ENCODE measurements at places on chromosomes 2 and 18.

DNA sequence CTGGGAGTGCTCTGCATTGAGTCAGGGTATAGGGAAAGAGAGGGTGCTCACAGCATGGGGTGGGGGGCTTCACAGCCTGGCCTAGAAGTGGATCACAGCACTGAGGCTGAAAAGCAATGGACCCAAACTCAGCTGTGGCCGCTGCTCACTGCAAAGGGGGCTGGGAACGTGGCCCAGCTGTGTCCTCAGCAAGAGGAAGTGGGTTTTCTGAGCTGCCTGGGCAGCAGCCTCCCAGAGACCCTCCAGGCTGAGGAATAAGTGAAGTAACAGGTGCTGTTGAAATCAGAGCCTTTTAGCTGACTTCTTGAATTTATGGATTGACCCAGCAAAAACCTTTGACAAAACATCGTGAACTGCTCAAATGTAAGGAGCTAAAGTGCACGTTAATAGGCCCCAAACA is 35.2 kb downstream of the PTGR3 start:
- DNase-seq, result no peak

- DNase-seq, result peak; percentile 25
Observed at GRCh38 chr2:51711766-51712165, 679.8 kb upstream of the NRXN1 start.

DNA sequence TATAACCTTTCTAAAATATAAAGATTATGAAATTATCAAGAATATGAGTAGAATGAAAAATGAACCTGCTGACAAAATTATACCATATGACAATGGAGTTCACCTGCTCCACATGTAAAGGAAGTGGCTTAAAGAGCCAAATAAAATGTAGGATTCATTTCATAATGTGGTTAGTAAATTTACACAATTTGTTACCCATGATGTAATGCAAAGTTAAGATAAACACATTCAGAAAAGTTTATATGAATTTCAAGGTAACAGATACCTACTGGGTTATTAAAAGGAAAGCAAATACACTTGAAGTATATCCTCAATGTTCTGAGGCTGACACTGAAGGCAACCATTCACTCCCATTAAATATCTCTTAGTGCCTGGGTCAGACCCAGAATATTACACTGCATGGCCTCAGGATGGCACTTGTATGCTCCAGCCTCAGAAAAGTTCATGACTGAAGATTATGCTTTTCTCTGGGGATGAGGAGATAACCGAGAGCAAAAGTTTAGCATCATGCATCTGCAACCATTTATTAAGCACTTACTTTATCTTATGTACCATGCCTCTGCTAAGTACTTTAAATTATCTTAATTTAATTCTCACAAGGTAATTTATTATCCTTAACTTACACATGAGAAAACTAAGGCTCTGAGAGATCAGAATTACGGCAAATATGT is 6.2 kb downstream of the STRN start:
- no peak for DNase-seq

GRCh38 chr2:151828143-151828889 is at the start of gene ARL5A:
ARL5A (minus strand) TSS chr2:151828421; CDS start chr2:151828176, 245 bp downstream.
- peak; percentile 98 for DNase-seq

DNA sequence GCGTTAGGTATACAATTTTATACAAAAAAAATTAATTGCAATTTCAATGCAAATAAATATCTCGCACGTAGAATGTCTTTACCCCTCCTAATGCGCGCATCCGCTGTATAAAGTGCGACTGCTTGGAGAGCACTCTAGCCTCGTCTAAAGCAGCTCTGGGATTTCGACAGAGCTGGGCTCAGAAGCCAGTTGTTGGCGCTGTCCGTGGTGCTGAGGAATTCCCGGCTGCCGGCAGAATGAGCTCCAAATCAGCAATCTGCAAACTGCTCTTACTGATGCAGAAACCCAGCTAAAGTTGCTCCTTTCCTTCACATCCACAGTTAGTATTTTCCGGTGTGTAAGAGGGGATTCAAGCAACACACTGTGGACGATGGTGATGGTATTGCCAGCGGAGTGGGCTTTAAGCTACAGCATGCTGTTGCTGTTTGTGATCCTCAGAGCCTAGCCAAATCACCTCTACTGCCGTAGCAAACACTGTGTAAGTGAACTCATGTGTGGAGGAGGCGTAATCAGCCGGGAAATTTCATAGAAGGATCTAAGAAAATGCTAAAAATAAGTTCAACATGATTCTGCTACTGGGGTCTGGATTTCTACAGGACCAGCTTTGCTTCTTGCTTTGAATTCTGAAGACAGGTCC is at the start of gene VWC2L:
TSS of gene VWC2L (plus strand) at position 137 of the 637 bp plus-strand sequence. CDS start 3,140 bp downstream, outside the sequence.
- DNase-seq, result peak; percentile 75

- DNase-seq, result no peak
Observed at GRCh38 chr18:49610022-49610445, 48.2 kb downstream of the LIPG start.

DNA sequence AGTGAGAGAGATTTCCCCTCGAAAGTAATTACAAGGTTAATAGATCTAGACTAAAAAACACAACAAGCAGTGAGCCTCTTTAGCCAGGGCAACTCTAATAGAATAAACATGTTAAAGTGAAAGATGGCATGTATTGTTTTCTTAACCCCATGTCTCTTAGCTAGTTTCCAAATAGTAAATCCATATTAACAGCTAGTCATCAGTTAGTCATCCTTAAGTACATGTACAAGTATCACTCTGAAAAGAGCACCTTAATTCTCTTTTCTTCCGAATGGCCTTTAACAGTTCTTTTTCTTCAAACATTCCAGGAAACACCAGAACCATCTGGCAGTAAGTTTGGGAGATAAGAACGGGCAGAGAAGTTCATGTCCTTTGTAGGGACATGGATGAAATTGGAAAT is 1480.0 kb downstream of the LRP1B start:
- DNase-seq, result peak; percentile 21

DNA sequence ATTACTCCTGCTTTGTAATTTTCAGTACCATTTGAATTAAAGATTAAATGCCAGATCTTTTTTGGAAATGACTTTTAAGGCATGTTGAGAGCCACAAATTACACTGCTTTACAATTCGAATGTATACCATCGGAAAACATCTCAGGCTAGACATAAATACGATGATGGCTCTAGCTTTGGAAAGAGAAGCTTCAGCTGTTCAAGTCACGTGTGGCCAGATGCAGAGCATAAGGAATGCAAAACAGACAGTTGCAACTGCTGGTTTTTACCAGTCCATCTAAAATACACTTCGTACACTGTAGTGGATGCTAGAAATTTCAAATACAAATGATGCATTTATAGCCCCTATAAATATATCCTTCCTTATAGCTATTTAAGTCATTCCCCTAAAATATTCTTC is 8.0 kb downstream of the ZNF516 start:
- peak; percentile 50 for DNase-seq

DNA sequence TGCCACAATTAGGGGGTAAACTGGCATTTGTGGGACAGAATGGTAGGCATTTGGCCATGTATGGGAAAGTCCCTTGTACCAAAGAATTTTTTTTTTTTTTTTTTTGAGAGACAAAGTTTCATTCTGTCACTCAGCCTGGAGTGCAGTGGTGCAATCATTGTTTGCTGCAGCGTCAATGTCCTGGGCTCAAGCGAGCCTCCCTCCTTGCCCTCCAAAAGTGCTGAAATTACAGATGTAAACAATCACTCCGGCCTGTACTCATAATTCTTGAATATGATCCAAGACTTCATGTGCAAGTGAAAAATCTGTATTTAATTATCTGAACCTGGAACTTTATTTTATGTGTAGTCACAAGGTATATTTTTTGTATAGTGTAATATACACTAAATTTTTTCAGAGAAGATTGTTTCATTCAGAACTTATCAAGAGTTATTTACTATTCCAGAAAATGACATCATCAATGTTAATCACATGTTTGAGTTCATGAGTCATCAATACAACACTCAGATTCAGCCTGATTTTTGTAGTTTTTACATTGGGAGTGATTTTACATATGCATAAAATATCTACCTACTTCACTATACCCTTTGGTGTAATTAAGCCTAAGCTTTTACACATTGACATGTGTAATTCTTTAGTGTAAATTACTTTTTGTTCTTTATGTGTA is 138.7 kb upstream of the L3MBTL4 start:
- peak; percentile 5 for DNase-seq

GRCh38 chr18:9001209-9001608 is 101.3 kb upstream of the NDUFV2 start:
- DNase-seq, result peak; percentile 39

DNA sequence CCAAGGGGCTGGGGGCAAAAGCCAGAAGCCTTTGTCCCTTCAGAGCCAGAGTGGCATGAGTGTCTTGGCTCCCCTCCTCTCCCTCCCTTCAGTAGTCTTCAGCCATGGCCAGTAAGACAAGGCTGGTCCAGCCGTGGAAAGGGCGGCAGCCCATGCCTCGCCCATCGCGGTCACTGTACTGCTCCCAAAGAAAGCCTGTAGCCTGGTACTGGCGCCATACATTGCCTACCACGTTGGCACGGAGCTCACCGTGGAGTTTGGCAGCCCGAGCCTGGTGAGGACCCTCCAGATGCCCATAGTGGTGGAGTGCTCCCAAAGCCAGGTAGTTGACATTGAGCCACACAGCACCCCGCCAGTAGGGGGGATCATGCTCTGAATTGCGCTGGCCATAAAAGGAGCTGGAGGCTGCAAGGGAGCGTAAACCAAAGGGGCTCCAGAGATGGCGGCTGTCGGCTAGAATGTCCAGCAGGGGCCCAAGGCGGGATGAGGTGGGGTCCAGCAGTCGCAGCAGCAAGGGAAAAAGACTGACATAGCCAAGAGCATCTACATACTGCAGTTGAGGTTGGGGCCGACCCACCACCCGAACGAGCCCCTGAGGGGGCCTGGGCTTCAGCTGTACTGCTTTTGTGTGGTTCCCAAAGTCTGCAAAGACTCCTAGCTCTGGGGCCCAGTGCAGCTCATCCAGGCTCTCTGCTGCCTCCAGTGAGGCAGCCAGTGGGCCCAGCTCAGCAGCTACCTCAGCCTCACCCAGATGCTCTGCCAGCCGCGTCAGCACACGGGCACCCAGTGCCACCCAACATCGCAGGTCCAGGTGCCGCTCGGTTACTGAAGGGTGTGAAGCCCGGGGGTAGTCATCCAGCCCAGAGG is 3.2 kb downstream of the WBP1 start:
- no peak for DNase-seq

- no peak for DNase-seq
Observed at GRCh38 chr2:71938108-71938507, 209.6 kb downstream of the CYP26B1 start.

DNA sequence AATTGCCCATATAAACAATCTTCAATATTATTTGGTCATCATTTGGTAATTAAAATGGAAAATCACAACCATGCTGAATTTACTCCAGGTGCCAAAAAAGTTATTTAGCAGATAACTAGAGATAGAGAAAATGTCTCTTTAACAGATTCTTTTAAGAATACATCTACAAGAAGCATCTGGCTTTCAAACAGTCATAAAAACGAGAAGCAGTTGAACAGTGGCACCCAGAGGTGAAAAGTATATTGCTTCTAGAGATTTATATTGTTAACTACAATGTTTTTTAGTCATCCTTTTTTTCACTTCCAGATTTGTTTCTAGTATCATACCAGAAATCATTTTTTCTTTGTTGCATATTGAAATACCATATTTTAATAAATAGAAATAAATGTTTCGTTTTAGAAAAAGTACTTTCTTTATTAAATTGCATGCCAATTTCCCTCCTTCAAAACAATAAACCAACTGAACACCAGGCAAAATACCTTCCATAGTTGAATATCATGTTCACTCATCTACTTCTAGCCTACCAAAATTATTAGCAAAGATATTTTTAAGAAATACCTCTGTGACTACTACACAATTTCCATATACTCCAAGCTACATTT is 65.4 kb upstream of the HNRNPA3 start:
- DNase-seq, result peak; percentile 76

DNA sequence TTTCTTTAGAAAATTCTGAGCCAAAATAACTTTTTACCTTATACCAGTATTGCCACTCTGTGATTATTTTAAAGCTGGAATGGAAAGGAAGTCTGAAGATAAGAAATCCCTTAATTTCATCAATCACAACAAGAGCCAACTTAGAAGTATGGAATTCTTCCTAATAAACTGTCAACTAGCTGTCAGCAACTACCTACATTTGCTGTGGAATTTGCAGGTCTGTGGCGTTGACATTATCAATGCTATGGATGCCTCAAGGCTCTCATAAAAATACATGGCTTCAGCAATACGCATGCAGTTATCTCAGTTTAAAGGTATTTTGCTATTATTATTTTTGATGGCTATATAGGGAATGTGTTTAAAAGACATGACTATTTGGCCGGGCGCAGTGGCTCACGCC is 108.5 kb downstream of the ABCA12 start:
- DNase-seq, result no peak

GRCh38 chr2:236164925-236165841 is 3.0 kb downstream of the GBX2 start:
- DNase-seq, result no peak

- no peak for DNase-seq
Observed at GRCh38 chr2:106316915-106317314, 122.8 kb upstream of the UXS1 start.

GRCh38 chr2:37617119-37617892 is 54.1 kb downstream of the CDC42EP3 start:
- DNase-seq, result no peak

DNA sequence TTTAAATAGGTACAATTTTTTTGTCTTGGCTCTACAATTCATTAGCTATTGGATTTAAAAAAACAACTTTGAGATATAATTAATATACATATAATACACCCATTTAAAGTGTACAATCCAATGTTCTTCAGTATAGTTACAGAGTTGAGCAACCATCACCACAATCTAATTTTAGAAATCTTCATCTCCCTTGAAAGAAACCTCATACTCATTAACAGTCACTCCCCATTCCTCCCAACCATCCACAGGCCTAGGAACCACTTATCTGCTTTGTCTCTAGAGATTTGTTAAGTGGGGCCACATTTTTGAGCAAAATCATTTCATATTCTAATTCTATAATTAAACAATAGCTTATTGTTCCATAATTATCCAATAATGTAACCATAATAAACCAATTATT is 32.6 kb downstream of the MRPL33 start:
- peak; percentile 43 for DNase-seq

DNA sequence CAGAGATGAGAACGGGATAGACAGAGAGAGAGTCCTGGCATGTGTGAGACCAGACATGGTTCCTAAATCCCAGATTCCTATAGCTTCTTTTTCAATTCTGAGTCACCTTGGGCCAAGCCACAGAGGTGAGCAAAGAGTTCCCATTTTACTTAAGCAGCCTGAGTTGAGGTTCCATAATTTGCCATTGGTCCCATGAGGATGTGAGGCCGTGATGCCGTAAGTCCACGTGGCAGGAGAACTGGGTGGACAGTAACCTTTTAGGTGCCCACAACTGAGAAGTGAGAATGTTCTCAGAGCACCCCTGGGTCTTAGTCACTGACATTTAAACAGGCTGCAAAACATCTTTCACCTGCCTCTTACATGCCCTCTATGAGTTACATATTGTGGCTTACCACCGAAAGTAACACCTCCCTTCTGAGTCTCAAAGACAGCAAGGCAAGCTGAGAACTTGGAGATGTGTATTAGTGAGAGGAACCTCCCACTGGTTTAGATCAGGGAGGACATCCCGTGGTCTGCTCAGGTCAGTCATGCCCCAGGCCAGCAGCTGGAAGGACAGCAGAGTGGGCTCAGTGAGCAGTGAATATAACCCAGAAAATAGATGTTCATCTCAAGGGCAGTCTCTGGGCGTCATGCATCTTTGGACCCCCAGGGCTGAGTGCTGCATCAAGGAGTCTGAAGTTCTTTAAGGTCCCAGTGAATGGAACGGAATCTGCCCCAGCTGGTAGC is 127.9 kb upstream of the LGALSL start:
- no peak for DNase-seq

All from cardiac fibroblast (primary cell).